Stimulated activated CD4-positive, alpha-beta T cell treated with anti-CD3 and anti-CD28 coated beads, TNF-alpha, amount 100 ng/mL, for 48 hours (primary cell): ENCODE measurements at places on chromosomes 1 and 21.

DNA sequence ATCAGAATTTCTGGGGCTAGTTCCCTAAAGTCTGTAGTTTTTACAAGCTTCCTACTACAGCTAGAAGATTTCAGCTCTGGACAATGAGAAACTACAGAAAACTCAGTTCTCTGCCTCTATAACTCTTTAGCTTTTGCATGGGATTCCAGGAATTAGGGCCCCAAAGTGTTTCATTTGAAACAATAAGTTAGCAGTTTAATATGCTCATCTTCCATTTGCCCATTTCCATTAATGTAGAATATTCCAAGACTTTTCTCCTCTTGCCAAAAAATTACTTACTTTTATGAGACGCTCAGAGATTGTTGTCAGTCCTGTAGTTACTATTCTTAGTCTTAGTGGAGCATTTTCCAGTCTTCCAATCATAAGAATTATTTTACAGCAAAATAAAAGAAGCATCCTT lies 719.9 kb downstream of the ADGRL2 start:
- DNase-seq = no peak

DNA sequence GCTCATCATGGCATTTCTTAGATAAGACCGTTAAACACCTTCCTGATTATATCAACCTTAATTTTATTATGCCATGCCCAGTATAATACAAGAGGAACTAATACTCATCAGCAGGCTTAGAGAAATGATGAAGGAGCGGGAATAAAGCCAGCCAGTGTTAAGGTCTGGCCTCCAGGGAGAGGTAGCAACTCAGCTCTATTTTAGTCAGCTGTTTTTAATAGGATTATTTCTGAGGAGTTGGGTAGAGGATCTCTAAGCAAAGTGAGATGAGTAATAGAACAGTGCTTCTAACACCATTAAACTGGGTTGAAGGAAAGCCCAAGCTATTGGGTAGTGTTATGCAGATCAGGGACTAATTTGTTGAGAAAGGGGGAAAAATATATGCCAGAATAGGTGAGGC lies 921.5 kb downstream of the TTLL7 start:
- no peak for DNase-seq

- no peak for DNase-seq
Observed at GRCh38 chr1:114152508-114153260, 985 bp downstream of the SYT6 start.

DNA sequence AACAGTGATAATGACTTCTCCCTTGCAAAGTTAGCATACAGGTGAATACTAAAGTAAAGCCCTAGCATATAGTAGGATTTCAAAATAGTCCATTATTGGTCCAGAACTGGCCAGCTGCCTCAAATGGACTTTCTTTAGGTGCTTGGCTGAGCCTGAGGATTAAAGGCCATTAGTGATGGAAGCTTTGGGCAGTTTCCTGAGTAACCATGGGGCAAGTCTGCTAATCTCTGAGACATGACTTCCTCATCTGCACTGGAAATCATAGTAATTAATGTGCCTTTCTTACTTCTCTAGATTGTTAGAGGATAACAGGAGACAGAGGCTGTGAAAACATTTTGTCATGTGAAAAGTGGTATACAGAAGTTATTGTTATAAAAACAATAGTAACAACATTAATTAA lies 156.5 kb upstream of the UBE2U start:
- DNase-seq = no peak

DNA sequence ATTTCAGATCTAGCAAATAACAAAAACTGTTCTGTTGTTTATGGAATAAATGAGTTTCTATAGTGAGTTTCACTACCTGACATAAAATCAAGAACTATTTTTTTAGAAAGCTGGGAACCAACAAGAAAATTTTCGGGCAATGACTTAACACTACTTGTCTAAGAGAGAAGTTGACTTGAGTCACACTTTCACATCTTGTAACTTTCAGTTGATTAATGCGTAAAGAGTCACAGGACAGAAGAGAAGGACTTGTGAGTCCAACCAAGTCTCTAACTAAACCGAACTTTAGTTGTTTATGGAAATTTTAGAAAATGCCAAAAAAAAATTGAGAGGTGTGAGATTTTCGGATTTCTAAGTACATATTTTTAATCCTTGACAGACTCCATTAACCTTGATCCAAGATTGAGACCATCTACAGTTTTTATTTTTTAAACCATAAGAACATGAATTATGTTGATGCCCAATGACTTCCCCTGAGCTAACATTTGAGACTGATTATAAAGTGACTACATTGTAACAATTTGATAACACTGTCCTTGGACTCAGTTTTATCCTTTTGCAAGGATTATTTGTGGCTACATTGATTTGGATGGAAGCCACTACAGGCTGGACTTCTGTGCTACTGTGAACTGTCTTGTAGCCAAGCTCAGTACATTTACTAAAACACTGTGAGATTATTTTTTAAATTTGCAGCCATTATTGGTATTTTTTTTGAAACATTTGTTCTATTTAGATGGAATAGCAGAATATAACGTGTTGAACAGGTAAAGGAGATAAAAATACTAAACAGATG lies 284.0 kb downstream of the PTPRC start:
- no peak for DNase-seq
